ENCODE measurements at places on chromosomes 1 and 21. TPM values are rescaled to one million over a fixed set of nuclear protein-coding genes. Genes with fewer than 3 reads are reported as not detected.
A peak's percentile ranks its signal among the peaks of the same experiment; 100 is the strongest.

DNA sequence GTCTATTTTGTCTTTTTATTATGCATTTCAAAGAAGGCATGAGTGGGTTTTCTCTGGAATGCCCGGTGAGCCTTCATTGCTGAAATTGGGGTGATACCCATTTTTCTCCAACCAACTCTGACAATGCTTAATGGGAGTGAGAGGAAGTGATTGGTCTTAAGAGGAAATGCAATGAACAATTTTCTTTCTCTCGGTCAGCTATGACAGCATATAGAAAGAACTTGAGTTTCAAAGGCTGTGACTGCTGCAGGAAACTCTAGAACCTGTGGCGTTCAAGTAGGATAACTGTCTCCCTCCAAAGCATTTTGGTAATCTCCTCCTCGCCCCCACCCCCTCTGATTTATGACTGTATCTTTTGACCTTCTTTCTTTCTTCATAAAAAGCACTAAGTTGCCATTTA lies 155.9 kb downstream of the LYPLAL1 start:
- no peaks in the 10 kb centered on the region for H3K27me3 ChIP-seq
- H3K4me1 ChIP-seq = no peaks in the 10 kb centered on the region

DNA sequence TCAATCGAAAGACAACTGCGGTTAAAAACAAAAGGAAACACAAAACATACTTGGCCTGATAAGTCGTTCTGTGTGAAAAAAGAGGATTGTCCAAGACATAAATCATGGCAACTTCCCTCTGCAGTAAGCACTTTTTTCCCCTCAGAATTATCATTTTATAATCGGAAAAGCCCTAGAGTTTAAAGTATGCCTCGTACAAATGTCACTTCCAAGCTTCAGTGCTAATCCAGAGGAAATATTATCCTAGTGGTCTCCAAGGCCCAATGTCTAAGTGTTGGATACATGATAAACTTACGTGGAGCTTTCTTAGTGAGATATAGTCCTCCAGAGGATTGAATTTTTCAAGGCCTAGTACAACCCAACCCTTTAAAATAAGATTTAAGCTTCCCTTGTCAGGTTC lies 11.2 kb upstream of the NTMT2 start:
- no peak overlapping the region for H3K27ac ChIP-seq
- no peaks in the 10 kb centered on the region for H3K36me3 ChIP-seq
- H3K4me3 ChIP-seq = no peak overlapping the region
- H3K27me3 ChIP-seq = no peaks in the 10 kb centered on the region
- no peak for DNase-seq

Gene HSD3B2
- total RNA-seq = not detected

DNA sequence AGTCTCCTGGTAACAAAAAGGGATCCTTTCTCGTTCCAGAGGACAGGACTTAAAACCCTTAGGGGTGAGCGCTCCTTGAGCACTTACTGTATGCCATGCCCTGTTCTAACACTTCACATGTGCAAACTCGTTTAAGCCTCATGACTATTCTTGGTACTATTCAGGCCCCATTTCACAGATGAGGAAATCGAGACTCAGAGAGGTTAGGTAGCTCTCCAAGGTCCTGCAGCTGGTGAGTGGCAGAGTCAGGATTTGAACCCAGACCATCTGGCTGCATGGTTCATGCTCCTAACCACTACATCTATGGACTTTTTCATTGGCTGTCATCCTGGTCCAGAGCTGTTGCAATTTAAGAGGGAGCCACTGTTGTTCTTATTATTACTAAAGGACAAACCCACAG lies 46.7 kb upstream of the WNT4 start:
- H3K4me3 ChIP-seq = no peak overlapping the region
- H3K4me1 ChIP-seq = no peaks in the 10 kb centered on the region
- no peaks in the 10 kb centered on the region for H3K36me3 ChIP-seq
- no peak for DNase-seq

Gene ASTN1
- not detected for total RNA-seq

Gene NUF2
- 4.0 TPM for total RNA-seq

DNA sequence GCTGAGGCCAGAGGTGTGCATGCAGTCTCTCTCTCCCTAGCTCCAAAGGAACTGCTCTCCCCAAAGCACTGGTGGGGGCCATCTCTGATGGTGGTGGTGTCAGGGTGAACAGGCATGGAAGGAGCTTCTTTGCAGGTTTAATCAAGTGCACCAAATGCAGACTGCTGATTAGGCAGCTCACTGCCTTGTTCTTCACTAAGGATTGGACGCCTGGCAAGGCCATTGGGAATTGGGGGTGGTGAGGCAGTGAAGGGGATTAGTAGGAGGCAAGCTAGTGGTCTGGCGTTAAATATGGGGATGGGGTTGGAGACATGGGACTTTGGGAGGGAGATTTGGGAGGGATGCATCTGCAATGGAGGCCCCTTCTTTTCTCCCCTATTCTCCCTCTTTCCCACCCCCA lies 1.5 kb downstream of the CACNA1E start:
- no peak for DNase-seq
- H3K27me3 ChIP-seq = peaks cover 77% of the 10 kb centered on the region
- no peak overlapping the region for H3K27ac ChIP-seq
- peaks cover 31% of the 10 kb centered on the region for H3K4me1 ChIP-seq
- H3K4me3 ChIP-seq = no peak overlapping the region

Gene NPL
- 12.5 TPM for total RNA-seq

Gene MIXL1
- total RNA-seq = not detected

DNA sequence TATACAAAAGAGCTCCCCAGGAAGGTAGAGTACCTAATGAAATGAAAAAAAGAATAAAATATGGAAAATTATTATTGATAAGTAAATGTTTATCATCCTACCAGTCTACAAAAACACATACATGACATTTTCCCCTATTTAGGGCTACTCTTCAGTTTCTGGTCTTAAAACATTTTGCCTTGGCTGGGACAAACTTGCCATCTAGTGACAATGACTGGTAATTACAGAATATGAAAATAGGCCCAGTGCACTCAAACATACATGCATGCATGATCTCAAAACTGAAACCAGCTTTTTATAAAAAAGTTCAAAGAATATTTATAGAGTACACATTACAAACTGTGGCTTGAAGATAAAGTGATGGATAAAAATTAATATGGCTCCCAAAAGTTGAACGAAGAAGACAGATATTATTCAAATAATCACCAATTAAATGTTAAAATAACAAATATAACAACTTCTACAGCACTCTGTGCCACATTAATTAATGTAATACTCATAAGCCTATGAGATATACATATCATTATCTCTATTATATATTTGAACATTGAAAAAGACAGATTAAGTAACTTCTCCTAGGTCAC lies 10.5 kb upstream of the RNPC3 start:
- no peak overlapping the region for H3K27ac ChIP-seq
- H3K27me3 ChIP-seq = no peaks in the 10 kb centered on the region
- no peak overlapping the region for H3K4me3 ChIP-seq
- DNase-seq = no peak
- no peaks in the 10 kb centered on the region for H3K36me3 ChIP-seq

Gene LORICRIN
- 14.9 TPM for total RNA-seq

Gene SPRR2G
- 6.8 TPM for total RNA-seq

DNA sequence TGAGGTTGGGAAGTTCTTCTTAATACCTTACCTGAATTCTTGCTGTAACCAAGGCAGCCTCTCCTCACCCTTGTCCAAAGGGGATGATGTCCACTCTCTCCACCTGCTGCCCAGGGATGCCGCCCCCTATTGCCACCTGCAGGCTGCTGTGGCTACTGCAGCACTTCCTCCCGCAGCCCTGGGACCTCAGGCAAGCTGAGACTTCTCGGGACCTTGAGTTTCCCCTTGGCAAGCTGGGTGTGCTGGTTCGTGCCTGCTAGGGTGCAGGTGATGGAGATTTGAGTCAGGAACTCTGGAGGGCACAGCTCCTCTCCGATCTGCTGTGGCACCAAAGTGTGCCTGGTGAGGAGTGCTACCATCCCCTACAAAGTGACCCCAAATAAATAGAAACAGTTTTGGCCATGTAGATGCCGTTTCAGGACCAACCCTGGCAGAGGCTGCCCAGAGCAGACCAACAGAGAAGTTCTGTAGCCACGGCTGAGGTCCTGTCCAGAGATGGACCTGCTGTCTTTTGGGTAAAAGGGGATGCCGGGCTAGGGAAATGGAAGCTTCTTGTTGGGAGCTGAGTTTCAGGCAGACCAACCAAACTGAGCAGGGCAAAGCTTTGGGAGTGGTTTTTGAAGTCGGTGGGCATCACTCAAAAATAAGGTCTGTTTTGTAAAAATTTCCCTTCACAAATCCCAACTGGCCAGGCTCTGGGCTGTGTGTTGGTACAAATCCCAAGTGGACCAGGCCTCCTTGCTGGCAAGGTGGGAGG lies 31.7 kb downstream of the RUNX3 start:
- no peak overlapping the region for H3K4me3 ChIP-seq
- peak; percentile 63 for DNase-seq
- H3K4me1 ChIP-seq = peaks cover 11% of the 10 kb centered on the region
- peaks cover 20% of the 10 kb centered on the region for H3K27me3 ChIP-seq
- H3K36me3 ChIP-seq = no peaks in the 10 kb centered on the region

GRCh38 chr1:234638832-234639799 lies 29.1 kb upstream of the IRF2BP2 start:
- H3K4me1 ChIP-seq = no peaks in the 10 kb centered on the region
- H3K4me3 ChIP-seq = no peak overlapping the region
- H3K27me3 ChIP-seq = no peaks in the 10 kb centered on the region
- no peaks in the 10 kb centered on the region for H3K36me3 ChIP-seq
- no peak for DNase-seq
- H3K27ac ChIP-seq = no peak overlapping the region

- no peaks in the 10 kb centered on the region for H3K27me3 ChIP-seq
- H3K36me3 ChIP-seq = no peaks in the 10 kb centered on the region
- peaks cover 35% of the 10 kb centered on the region for H3K4me1 ChIP-seq
- H3K4me3 ChIP-seq = peak within 1 kb of the TSS; percentile 81
- peak within 1 kb of the TSS; percentile 90 for H3K27ac ChIP-seq
These were observed at the start of gene BCAR3 for GRCh38 chr1:93681101-93681988. BCAR3 (minus strand) TSS chr1:93681837; CDS start chr1:93674930, 6,907 bp downstream.

DNA sequence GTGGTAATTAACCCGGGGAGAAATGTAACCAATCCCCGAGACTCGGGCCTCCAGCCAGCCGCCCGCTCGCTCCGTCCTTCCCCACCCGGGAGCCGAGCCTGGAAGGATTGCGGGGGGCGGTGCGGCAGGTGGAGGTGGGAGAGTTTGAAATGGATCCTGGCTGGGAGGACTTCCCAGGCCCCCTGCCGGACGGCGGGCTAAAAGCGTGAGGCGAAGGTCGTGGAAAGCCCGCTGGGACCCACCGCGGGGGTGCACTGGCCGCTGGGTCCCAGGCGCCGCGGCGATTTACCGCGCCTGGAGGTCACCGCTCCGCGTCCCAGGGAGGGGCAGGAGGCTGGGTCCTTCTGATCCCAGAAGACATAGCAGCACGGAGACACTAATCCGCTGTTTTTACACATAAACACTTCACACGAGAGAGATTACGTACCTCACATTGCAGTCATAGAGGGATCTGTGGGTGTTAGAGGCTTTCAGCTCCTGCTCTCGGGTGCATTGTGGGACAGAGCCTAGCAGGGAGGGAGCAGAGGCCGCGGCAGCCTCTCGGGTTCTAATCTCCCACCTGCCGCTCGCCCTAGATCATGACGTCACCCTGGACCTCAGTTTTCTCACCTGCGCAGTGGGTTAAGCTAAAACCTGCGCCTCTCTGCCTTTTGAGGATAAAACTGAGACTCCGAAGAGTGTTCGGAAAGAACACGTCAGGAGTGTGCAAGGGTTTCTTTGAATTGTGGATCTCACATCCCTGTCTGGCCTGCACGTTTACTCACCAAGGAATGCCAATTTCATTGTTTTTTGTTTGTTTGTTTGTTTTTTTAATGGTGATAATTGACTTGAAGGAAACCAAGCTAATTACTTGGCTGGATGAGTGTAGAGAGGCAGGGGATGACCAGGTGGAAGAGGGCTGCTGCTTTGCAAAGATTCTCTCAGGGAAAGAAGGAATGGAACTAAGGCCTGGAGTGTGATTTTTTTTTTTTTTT lies 17.1 kb upstream of the TMEM9 start:
- peak overlapping the region; percentile 77 for H3K27ac ChIP-seq
- peaks cover 16% of the 10 kb centered on the region for H3K4me1 ChIP-seq
- H3K27me3 ChIP-seq = peaks cover 3% of the 10 kb centered on the region

DNA sequence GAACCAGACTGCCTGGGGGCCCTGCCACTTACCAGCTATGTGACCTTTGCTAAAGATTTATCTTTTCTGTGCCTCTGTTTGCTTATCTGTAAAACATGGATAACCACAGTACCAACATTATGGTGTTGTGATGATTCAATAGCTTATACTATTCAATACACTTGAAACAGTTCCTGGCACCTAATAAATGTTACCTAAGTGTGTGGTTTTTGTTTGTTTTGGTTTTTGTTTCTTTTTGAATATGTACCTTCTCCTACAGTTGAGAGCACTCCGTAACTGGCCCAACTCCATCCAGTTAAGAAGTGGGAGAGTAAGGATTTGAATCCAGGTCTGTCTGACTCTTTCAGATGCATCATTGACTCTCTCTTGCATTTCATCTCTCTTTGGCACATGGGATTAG lies 125.8 kb upstream of the C8B start:
- H3K4me1 ChIP-seq = no peaks in the 10 kb centered on the region
- no peaks in the 10 kb centered on the region for H3K27me3 ChIP-seq
- no peak overlapping the region for H3K27ac ChIP-seq
- no peak overlapping the region for H3K4me3 ChIP-seq
- no peaks in the 10 kb centered on the region for H3K36me3 ChIP-seq
- DNase-seq = no peak

- H3K27ac ChIP-seq = no peak overlapping the region
- H3K4me3 ChIP-seq = no peak overlapping the region
- DNase-seq = no peak
- H3K4me1 ChIP-seq = peaks cover 5% of the 10 kb centered on the region
- H3K27me3 ChIP-seq = peaks cover 29% of the 10 kb centered on the region
- no peaks in the 10 kb centered on the region for H3K36me3 ChIP-seq
These were observed 17.2 kb downstream of the DRAXIN start for GRCh38 chr1:11708554-11709350.

Gene BMP8A
- 1.7 TPM for total RNA-seq

- peaks cover 5% of the 10 kb centered on the region for H3K4me1 ChIP-seq
- no peaks in the 10 kb centered on the region for H3K27me3 ChIP-seq
- H3K4me3 ChIP-seq = no peak overlapping the region
These were observed 115.1 kb downstream of the PLPP3 start for GRCh38 chr1:56464294-56464693.
